ENCODE measurements at places on chromosomes 1 and 21.

DNA sequence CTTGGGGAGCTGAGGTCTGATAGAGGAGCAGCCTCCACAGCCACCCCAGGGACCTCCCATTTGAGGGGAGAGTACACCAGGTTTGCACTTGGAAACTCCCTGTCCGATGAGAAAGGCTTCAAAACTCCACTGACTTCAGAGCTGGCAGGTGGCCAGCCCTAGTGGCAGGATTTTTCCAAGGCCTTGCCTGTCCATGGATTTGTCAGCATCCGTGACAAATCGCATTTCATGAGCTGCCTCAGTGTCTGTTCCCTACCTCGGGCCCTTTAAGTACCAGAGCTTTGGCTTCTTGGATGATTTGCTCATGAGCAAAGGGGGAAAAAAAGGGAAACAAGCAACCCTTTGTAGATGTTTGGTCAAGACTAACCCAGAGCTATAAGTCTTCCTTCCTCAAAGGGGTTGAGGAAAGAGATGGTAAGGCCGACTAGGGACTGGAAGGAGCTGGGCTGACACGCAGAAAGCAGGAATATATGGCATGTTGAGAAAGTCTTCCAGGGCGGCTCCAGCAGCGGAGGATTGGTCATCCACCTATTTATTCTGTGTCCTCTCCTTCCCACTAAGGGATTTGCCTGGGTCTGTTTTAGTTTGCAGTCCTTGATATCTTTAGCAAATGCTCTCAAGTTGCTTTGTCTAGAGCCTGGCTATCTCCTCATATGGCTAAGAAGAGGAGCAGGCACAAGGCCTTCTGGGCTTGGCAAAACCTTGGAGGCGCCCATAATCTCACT, 2.7 kb upstream of the HSPG2 start:
- no peaks in the 10 kb centered on the region for H3K36me3 ChIP-seq
- peaks cover 36% of the 10 kb centered on the region for H3K4me1 ChIP-seq
- peak; percentile 76 for DNase-seq
- no peaks in the 10 kb centered on the region for H3K27me3 ChIP-seq
- H3K27ac ChIP-seq = peak overlapping the region; percentile 89
- H3K4me3 ChIP-seq = no peak overlapping the region

- H3K27ac ChIP-seq = no peak overlapping the region
- H3K4me1 ChIP-seq = no peaks in the 10 kb centered on the region
- no peak overlapping the region for H3K4me3 ChIP-seq
- H3K27me3 ChIP-seq = no peaks in the 10 kb centered on the region
- H3K36me3 ChIP-seq = no peaks in the 10 kb centered on the region
Measured at GRCh38 chr1:211482306-211482705, 9.7 kb downstream of the RD3 start.

GRCh38 chr1:47189844-47190508, at the start of gene PDZK1IP1:
TSS of gene PDZK1IP1 (minus strand) at chr1:47190036. CDS start at chr1:47189932, 104 bp downstream.
- H3K27ac ChIP-seq = peak within 1 kb of the TSS; percentile 73
- H3K4me1 ChIP-seq = peaks cover 19% of the 10 kb centered on the region
- no peaks in the 10 kb centered on the region for H3K27me3 ChIP-seq
- H3K36me3 ChIP-seq = no peaks in the 10 kb centered on the region
- H3K4me3 ChIP-seq = peak within 1 kb of the TSS; percentile 52

- peaks cover 12% of the 10 kb centered on the region for H3K4me1 ChIP-seq
- H3K4me3 ChIP-seq = no peak overlapping the region
- H3K27ac ChIP-seq = no peak overlapping the region
- no peak for DNase-seq
Measured at GRCh38 chr1:2393471-2393877, 1.8 kb downstream of the RER1 start.

- no peaks in the 10 kb centered on the region for H3K36me3 ChIP-seq
- no peak for DNase-seq
Measured at GRCh38 chr1:114034567-114035303, 55.5 kb downstream of the OLFML3 start.

- H3K4me3 ChIP-seq = no peak overlapping the region
- no peaks in the 10 kb centered on the region for H3K27me3 ChIP-seq
- no peaks in the 10 kb centered on the region for H3K36me3 ChIP-seq
- no peak overlapping the region for H3K27ac ChIP-seq
Measured at GRCh38 chr1:3249231-3249630, 180.2 kb downstream of the PRDM16 start.

DNA sequence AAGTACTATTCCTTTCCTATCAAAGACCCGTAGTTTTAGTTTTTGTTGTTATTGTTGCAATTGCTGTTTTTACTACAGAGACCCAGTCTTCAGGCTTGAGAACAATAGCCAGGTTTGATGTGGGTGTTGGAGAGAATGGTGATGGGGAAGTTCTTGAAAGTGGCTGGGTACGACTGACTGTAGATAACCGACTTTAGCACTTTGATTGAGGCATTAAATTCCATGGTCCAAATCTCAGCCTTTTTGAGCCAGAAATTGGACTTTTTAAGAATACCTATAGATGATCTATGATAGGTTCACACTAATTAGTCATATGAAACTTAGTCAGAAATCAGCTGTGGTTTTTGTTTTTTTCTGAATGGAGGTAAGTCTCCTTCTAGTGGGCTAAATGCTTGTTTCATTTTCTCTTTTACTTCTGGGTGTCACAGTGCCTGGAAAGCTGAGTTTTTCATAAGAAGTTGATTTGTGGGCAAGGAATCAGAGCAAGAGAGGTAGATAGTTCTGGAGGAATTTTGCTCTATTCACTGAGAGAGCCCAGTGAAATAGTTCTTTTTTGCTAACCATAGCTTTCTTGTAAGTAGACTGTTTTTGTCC, 2.8 kb downstream of the PPIH start:
- no peak for DNase-seq
- no peaks in the 10 kb centered on the region for H3K27me3 ChIP-seq
- peaks cover 11% of the 10 kb centered on the region for H3K4me1 ChIP-seq
- no peak overlapping the region for H3K27ac ChIP-seq

GRCh38 chr1:210653771-210654170, 325.1 kb downstream of the HHAT start:
- no peak overlapping the region for H3K27ac ChIP-seq
- no peaks in the 10 kb centered on the region for H3K4me1 ChIP-seq
- no peaks in the 10 kb centered on the region for H3K36me3 ChIP-seq
- H3K4me3 ChIP-seq = no peak overlapping the region
- no peak for DNase-seq

DNA sequence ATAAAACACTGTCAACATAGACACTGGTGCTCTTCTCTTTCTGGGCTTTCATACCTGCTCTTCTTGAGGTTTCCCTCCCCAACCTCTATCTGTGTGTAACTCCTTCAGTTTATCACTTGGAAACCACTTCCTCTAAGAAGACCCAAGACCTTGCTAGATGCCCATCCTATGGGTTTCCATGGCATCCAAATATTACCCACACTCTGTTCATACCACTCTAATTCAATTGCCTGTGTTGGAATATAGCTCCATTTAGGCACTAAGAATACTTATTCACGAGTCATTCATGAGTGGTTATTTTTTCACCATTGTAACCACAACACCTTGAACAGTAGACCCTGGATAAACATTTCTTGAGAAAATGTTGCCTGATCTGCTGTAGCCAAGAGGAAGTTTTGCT, 231.1 kb upstream of the SGIP1 start:
- no peak overlapping the region for H3K4me3 ChIP-seq
- H3K4me1 ChIP-seq = peaks cover 12% of the 10 kb centered on the region
- no peaks in the 10 kb centered on the region for H3K27me3 ChIP-seq
- no peaks in the 10 kb centered on the region for H3K36me3 ChIP-seq
- no peak overlapping the region for H3K27ac ChIP-seq

DNA sequence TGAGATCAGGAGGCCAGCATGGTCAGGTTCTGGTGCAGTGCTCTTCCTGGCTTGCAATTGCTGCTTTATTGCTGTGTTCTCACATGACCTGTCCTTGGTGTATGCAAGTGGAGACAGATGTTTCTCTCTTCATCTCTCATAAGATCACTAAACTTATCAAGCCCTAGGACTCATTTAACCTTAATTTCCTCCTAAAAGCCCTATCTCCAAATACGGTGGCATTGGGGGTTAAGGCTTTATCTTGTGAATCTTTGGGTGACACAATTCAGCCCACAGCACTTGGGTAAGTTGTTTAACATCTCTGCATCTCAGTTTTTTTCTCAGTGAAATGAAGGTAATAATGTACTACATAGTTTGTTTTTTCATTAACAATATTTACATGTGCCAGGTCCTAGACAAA, 152.4 kb downstream of the RWDD3 start:
- H3K4me1 ChIP-seq = no peaks in the 10 kb centered on the region
- no peak overlapping the region for H3K27ac ChIP-seq
- no peaks in the 10 kb centered on the region for H3K27me3 ChIP-seq
- H3K36me3 ChIP-seq = no peaks in the 10 kb centered on the region
- no peak for DNase-seq
- H3K4me3 ChIP-seq = no peak overlapping the region

DNA sequence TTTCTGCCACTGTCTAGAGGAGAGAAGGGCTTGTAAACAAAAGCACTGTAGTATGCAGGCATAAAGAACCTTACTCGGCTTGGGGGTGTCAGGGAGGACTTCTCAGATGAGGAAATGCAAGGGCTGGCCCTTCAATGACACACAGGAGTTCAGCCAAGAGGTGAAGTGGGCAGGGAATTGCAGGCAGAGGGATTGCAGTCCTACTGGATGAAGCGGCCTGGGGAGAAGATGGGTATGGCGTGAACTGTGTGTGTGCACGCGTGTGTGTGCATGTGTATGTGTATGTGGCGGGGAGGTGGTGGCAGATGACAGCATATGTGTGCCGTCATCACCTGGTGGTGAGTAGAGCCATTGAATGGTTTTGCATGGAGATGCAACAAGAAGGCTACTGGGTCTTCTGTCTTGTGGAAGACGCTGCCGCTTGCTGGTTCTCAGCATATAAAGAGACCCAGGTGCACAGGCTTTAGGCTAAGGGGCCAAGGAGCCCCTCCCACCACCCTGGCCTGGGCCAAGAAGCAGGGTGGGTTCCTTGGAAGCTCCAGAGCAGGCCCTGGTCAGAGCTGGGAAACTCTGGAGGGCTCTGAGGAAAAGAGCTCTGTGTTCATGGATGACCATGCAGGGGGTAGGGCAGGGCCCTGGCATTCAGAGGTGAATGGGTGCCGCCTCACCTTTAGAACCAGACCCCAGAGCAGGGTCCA, 4.1 kb upstream of the EPS8L3 start:
- DNase-seq = no peak
- no peak overlapping the region for H3K4me3 ChIP-seq
- H3K36me3 ChIP-seq = no peaks in the 10 kb centered on the region
- peak overlapping the region; percentile 43 for H3K27ac ChIP-seq
- H3K4me1 ChIP-seq = peaks cover 59% of the 10 kb centered on the region
- no peaks in the 10 kb centered on the region for H3K27me3 ChIP-seq

- no peaks in the 10 kb centered on the region for H3K4me1 ChIP-seq
- no peak overlapping the region for H3K4me3 ChIP-seq
- no peaks in the 10 kb centered on the region for H3K27me3 ChIP-seq
- H3K27ac ChIP-seq = no peak overlapping the region
- H3K36me3 ChIP-seq = no peaks in the 10 kb centered on the region
Measured at GRCh38 chr1:84991097-84991920, 5.6 kb downstream of the MCOLN2 start.

- DNase-seq = no peak
- H3K36me3 ChIP-seq = no peaks in the 10 kb centered on the region
- H3K4me1 ChIP-seq = peaks cover 5% of the 10 kb centered on the region
- H3K4me3 ChIP-seq = peak overlapping the region; percentile 77
- no peaks in the 10 kb centered on the region for H3K27me3 ChIP-seq
Measured at GRCh38 chr1:150362721-150363425, 1.1 kb upstream of the RPRD2 start.

DNA sequence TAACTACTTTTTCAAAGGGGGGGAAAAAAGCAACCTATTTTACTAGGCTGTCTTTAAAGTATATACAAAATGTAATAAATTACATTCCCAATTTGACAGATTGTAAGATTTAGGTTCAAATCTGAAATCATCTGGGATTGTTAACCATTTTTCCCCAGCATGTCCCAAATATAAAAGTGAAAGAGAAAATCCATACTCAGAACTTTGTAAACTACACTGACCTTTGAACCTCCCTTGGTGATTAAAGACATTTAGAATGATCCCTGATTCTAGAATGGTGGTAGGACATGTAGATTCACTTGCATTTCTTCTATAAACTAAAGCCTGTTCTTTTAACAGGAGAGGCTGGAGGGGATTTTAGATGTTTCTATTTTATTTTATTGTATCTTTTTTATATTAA, 39.0 kb downstream of the KLHL20 start:
- H3K4me3 ChIP-seq = no peak overlapping the region
- no peaks in the 10 kb centered on the region for H3K4me1 ChIP-seq
- H3K36me3 ChIP-seq = peaks cover 39% of the 10 kb centered on the region
- H3K27me3 ChIP-seq = no peaks in the 10 kb centered on the region
- H3K27ac ChIP-seq = no peak overlapping the region

- no peak overlapping the region for H3K27ac ChIP-seq
- H3K36me3 ChIP-seq = no peaks in the 10 kb centered on the region
- no peak for DNase-seq
- no peaks in the 10 kb centered on the region for H3K27me3 ChIP-seq
- no peaks in the 10 kb centered on the region for H3K4me1 ChIP-seq
Measured at GRCh38 chr1:18794051-18794450, 65.4 kb downstream of the TAS1R2 start.

DNA sequence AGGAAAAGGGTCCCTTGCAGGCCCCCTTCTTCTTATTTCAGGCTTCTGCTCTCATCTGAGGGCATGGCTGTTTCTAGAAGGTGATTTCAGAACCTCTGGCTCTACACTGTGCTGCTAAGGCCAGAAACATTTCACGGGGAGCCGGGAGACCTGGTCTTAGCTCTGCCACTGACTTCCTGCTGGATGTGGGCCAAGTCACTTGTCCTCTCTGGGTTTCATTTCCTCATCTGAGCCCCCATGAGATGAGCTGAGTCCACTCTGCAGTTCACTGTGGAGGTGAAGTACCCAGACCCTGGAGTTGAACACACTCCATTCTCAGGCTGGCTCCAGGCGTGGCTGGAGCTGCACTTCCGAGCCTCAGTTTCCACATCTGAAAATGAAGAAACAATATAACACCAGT, 2.1 kb downstream of the PADI1 start:
- no peaks in the 10 kb centered on the region for H3K27me3 ChIP-seq
- H3K4me1 ChIP-seq = no peaks in the 10 kb centered on the region
- H3K36me3 ChIP-seq = no peaks in the 10 kb centered on the region
- H3K27ac ChIP-seq = no peak overlapping the region
